ENCODE measurements at places on chromosomes 12 and 14.

GRCh38 chr12:102542816-102543440 is 62.6 kb upstream of the IGF1 start:
- no peak for DNase-seq

DNA sequence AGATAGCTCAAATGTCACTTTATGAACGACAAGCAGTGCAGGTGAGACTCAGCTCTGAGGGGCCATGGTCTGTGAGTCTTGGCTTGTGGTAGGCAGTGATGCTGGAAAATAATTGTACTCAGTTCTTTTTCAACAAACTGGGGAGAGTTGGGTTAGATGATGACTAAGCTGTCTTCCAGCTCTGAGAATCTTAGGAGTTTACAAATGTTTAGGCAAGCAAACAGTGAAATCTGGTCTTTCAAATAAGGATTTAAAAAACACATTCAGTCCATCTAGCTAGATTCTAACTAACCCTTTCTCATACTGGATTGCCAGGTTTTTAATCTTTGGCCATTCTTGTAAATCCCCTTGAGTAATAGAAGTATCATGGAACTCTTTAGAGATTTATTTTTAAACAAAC is 3.4 kb downstream of the PHC1 start:
- no peak for DNase-seq

DNA sequence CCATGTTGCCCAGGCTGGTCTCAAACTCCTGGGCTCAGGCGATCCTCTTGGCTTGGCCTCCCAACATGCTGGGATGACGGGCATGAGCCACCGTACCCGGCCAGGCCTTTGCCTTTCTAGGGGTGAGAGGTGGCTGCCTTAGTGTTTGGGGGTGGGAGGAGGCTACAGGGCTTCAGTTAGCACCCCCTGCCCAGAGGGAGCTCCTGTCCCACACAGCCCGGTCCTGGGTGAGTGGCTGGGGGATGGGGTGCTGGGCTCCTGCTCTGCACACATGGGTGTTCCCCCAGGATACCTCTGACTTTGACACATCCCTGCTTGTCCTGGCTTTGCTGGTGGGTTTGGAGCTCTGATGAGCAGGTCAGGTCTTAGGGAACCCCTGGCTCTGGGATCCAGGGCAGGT is 9.9 kb downstream of the ULK1 start:
- no peak for DNase-seq

DNA sequence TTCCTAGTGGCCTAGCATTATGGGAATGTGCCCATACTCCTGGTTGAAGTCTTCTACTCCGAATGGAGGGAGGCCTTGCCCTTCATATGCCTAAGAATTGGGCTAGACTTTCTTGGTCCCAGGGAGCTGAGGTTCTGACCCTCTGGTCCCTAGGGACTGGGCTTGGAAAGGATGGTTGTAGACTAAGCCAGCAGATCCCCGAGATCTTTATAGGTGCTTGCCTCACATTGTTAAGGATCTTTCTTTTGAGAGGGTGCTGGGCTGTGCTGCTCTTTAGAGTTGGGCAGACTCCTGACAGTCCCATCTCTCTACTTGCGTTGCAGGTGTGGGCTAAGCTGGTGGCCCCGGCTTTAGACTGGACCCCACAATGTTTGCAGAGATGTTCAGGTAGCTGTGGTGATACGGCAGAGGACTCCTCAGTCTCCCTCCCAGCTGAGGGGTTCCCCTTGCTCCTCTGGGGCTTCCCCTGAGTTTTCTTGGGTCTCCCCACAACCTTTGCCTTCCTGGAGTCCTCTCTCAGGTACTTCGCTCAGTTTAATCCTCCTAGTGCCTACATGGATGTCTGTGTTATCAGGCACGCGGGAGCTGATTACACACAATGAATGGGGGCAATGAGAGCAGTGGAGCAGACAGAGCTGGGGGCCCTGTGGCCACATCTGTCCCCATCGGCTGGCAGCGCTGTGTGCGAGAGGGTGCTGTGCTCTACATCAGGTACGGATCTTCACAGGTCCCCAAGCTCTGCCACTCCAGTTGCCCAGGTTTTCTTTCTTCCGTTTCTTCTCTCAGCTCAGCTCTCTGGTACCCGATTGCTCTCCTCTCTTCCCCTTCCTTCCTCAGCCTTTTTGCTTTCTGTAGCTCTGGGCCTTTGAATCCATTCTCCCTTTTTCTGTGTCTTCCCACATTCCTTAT is 1.3 kb downstream of the MBD6 start:
- DNase-seq = no peak

DNA sequence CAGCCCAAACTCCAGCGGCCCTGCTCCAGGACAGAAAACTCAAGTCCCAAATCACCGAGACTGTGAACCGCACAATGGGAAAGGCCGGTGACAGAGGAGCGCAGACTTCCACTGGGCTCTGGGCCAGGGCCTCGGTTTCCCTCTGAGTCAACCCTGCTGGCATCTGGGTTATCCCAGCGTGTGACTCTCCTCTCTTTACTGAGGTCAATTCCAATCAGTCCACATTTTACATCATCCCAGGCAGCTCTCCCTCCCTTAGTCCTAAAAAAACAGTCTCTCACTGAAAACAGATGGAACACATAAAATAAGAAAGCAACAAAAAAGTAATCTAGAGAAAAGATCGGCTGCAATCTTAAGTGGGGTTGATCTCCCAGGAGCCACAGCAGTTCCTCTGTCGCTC is 36.9 kb downstream of the ITPK1 start:
- DNase-seq = no peak

DNA sequence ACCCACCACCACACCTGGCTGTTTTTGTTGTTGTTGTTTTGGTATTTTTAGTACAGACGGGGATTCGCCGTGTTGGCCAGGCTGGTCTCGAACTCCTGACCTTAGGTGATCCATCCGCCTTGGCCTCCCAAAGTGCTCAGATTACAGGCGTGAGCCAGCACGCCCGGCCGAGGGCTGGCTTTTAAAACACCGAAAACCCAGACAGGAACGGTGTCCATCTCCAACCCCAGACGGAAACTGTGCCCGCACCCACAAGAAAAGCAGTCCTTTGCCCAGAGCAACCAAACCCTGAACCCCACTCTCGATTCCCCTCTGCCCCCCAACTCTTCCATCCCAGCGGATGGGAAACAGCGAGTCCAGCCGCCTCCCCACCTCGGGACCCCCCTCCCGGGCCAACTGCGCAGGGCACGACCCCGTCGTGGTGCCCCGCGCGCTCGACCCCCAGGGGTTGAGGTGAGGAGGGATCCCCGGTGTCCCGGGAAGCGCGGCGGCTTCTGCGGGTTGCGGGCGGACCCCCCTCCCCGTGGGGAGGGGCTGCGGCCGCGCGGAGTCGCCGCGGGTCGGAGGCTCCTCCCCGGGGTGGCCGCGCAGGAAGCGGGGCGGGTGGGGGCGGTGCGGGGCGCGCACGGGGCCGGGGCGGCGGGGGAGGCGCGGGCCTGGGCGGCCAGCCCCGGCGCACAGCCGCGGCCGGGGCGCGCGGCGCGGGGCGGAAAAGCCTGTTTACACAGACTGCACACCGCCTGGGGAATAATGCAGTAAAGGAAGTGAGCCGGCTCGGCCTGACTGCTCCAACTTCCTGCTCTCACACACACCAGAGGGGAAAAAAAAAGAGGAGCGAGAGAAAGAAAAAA is at the start of gene ELK3:
ELK3 (plus strand) TSS at position 651 of the 851 bp plus-strand sequence.
- peak; percentile 66 for DNase-seq

- no peak for DNase-seq
These were observed 5.1 kb upstream of the TNFRSF1A start for GRCh38 chr12:6346942-6347341.

Data from NCI-H2029 (cell line).